Ovary (tissue), 10 donors: ENCODE measurements at places on chromosomes 12 and 14.

DNA sequence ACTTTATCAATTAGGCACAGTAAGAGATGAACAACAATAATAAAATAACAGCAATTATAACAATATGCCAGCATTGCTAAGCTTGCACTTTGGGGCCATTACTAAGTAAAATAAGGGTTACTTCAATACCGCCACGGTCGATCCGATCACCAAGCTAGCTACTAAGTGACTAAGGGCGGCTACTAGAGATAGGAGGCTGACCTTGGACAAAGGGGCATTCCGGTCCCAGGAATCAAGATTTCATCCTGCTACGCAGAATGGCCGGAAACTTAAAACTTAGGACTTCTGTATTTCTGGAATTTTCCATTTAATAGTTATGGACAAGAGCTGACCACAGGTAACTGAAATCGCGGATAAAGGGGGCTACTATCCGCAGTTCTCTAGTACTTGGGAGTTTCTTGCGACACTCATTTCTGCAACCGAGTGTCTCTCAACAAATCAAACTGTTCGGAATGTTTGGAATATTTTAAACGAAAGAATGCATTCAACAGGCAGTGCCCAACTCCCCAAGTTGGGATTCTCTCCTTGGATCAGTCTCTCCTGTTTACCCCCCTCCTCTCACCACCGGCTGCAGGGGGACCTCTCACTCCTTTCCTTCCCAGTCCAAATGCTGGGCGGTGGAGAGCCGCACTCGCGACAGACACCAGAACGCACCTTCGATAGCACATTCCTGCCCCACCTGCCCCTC, 650 bp downstream of the HEBP1 start:
- DNase-seq, result no peak

DNA sequence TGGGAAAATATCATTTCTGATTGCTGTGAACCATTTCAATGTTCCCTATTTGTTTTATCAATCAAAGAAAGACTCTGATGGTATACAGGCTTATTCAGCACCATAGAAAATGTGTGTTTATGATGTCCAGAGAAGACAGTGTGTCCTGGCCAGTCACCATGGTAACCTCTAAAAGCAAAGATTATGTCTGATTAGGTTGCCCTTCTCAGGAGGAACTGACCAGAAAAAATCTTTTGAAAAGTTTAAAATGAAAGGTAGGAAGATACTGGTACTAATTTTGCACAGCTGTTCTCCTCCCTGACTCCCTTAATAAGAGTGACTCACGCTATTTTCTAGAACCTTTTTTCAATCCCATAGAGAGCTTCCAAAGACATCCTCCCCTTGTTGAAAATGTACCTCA, 391.8 kb upstream of the DCN start:
- no peak for DNase-seq

DNA sequence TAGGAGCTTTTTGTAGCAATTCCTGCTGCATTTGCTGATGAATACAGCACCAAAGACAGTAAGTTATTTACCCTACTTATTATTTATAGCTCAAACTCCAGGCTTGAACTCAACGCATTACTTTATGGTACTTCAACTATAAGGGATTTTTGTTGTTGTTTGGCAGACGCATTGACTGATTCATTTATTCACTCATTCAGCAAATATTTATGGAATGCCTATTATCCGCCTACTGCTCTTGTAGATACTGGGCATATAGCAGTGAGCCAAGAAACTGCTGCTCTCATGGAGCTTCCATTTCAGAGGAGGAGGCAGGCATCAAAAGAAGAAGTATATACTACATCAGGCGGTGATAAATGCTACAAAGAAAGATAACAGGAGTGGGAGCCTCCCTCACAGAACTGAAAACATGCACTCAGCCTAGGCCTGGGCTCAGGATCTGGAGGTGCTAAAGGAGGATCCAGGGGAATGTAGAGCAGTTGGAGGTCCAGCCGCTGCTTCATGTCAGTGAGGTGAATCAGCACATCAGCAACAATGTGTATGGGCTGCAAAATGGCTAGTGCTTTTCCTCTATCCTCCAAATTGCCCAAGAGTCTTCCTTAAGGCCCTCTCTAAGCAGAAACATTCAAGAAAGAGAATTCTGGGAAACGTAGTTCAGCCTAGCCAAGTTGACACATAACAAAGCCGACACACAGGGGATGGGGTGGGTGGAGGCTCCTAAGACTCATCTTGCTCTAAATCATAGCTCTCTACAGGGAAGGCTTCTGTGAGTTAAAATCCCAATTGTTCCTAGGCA, 157.5 kb downstream of the NRXN3 start:
- no peak for DNase-seq

- no peak for DNase-seq
Observed at GRCh38 chr14:35355981-35356841, 48.3 kb downstream of the NFKBIA start.

DNA sequence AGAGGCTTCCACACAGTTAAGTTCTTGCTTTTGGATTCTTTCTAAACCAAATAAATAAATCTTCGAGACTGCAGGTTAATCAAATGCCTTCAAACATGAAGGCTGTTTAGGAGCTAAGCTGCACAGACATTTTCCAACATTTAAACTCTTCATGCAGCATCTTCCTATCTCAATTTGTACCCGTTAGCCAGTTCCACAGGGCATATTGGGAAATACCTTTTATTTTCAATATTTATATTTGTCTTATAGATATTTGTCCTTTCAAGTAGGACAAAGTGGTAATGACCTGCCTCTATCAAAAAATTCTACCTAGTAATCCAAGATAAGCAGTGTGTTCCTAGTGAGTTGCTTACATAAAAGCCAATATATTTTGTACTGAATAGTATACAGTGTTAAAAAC, 373.6 kb downstream of the DIO2 start:
- no peak for DNase-seq

DNA sequence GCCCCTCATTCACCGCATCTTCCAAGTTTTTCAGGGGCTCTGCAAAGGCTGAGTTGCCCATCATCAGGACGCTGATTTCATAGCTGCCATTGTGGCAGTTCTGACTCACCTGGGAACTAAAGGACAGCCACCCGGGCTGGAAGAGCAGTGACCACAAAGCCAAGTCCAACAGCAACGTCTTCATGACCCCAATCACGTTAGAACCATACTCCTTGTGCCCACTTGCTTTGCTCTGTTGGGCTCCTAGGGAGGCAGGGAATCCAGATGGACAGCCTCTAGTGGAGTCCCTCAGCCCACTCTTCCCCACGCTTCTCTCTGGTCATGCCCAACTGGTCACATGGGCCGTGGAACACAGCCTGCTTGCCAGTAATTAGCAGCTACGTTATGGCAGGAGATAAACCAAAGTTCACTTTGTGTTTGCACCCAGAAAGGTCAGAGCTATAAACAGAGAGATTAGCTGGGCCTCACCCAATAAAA, at the start of gene GUCY2C:
Gene GUCY2C, minus strand, starts transcription at position 335 of the 477 bp plus-strand sequence. Its CDS starts 151 bp downstream, at position 184.
- no peak for DNase-seq

- DNase-seq, result no peak
Observed at GRCh38 chr14:65949711-65950516, 536.3 kb upstream of the CCDC196 start.
